ENCODE measurements at places on chromosomes 1 and 21.

DNA sequence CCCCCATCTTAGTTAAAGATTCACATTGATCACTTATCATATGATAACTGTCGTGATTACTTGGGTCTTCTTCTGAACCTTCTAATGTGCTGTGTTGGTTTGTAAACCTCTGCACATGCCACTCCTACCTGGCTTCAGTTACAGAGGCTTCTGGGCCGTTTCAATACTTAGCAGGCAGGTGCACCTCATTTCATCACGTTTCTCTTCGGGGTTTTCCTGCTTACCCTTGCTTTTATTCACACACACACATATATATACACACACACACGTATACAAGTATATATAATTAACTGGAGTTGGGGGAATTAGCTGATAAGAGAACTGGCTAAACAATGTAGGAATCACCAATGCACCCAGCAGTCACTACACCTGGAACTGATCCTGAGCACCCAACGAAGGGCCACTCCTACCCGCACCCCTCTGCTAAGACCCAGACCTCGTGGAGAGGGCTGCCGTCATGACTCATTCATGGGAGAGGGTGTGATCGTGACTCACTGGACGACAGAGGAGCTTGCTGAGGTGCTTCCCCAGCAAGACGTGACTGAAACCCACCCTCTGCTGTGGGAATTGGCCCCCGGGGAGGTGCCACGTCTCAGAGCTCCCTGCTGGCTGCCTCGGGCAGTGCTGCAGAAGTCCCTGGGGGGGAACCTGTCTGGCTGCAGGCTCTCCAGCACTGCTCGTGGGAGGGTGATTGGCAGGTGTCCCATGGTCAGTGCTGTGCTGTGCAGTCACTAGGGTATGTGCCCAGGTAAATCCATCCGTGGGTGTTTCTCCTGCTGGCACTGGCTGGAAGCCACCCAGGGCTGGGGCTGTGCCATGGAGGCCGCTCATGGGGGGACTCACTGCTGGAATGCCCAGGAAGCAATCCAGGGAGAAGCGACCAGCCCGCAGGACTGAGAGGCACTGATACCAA lies 166.6 kb downstream of the DYRK1A start:
- DNase-seq: no peak

GRCh38 chr1:154848983-154849382 lies 21.1 kb downstream of the KCNN3 start:
- no peak for DNase-seq

- DNase-seq: no peak
These were observed 70.1 kb downstream of the MTR start for GRCh38 chr1:236864996-236865817.

- peak; percentile 18 for DNase-seq
These were observed 98.2 kb downstream of the DMRTB1 start for GRCh38 chr1:53557369-53557768.

- no peak for DNase-seq
These were observed 41.5 kb downstream of the C4BPA start for GRCh38 chr1:207145401-207146058.

GRCh38 chr21:38913120-38913892 lies 107.6 kb downstream of the ETS2 start:
- peak; percentile 72 for DNase-seq

GRCh38 chr1:25710583-25711347 lies 89.2 kb upstream of the SELENON start:
- DNase-seq: no peak

DNA sequence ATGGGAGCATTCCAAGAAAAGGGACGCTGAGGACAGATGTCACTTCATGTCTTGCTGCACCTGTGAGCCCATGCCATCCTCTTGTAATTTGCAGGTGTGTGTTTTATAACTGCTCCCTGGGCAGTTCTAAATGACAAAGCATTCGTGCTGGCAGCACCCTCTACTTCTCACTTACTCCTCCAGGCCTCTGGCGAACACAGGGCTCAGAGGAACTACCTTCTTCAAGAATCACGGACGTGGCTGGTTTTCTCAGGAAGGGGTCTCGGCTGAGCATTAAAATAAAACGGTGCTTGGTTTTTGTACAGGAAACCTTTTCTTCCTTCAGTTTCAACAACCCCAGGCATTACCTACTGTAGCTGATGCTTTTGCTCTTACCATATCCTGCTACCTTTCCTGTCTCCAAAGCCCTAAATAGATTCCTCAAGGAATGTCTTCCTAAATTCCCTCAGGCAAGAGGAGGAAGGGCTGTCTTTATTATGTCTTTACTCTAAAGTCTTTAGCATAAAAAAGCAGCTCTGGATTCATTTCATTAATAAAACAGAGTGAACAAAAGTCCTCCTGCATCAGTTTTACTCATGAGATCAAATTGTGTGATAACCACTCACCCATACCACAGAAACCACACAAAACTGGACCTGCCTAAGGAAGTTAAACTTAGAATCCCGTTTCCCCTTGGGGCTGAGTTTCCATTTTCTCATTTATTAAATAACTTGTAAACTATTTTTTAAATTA lies 79.0 kb upstream of the MAP10 start:
- DNase-seq: no peak

DNA sequence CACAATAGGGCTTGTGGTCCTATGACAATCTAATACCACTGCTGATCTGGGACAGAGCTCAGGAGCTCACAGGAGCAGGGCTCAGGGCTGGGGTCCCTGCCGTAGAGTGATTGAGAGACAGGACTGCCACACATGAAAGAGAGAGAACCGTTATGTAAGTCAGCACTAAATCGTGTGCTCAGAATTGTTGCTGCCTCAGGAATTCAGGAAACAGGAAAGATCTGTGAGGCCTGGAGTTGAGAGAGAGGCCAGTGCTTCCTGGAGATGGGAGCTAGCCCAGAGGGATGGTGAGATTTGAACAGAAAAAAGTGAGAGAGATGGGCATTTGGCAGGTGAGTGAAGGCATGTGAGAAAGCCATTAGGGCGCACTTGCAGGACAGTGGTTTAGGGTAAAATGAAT lies 17.5 kb upstream of the ACBD6 start:
- no peak for DNase-seq

GRCh38 chr1:9855186-9855585 lies 31.4 kb upstream of the CLSTN1 start:
- DNase-seq: no peak

GRCh38 chr1:234839663-234840062 lies 229.7 kb upstream of the IRF2BP2 start:
- DNase-seq: no peak

- peak; percentile 50 for DNase-seq
These were observed 147.6 kb upstream of the CAMK1G start for GRCh38 chr1:209435654-209436566.

- no peak for DNase-seq
These were observed 31.9 kb downstream of the ZBTB18 start for GRCh38 chr1:244082969-244083368.

DNA sequence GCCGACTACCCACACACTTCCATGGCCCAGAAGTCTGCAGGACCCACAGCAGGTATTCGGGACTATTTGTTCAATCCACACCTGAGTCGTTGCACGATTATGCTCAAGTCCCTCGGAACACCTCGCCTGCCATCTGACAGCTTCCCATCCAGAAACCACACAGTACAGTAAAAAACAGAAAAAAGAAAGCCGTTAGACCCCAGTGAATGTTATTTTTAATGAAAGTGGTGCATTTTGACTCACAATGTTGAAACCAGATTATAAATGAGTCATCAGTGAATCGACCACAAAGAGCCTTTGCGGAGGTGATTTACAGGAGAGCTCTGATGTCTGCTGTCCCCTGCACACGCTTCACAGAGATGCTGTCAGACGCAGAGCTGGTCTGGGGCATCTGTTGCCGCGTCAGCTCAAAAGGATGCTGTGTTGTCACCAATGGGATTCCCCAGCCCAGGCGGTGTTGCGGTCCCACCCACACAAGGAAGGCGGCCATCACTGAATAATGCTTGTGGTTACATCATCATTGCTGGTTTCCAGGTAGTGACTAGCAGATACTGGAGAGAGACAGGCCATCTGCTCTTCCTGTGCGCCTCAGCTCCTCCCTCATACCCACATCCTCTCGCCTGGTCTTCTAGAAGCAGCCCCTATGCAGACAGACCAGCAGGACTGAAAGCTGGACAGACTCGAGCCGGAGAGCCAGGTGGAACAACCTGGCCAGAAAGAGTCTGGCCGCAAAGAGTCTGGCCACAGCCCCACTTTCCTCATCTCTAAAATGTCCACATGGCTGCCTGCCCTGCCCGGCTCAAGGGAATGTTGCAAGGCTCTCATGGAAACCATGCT lies 116.8 kb downstream of the TOMM20 start:
- DNase-seq: peak; percentile 37

DNA sequence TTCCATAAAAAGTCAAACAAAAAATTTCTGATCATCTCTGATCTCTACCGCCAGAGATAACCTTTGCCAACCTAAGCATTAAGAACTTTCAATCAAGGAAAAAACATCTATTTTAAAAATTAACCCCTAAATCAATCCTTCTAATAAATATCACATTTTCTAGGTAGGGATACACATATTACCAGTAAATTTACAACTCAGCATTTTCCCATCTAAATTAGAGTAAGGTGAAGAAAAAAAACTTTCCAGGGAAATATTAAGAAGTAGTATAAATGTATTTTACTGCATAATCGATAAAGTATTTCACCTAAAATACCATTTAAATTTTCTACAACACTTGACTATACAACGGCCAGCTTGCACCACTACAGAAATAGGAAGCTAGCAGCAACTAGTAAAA lies 1.5 kb downstream of the STX6 start:
- DNase-seq: no peak

GRCh38 chr1:7435276-7436055 lies 335.6 kb upstream of the VAMP3 start:
- no peak for DNase-seq

- no peak for DNase-seq
These were observed 40.2 kb downstream of the HMCN1 start for GRCh38 chr1:185774394-185774793.

DNA sequence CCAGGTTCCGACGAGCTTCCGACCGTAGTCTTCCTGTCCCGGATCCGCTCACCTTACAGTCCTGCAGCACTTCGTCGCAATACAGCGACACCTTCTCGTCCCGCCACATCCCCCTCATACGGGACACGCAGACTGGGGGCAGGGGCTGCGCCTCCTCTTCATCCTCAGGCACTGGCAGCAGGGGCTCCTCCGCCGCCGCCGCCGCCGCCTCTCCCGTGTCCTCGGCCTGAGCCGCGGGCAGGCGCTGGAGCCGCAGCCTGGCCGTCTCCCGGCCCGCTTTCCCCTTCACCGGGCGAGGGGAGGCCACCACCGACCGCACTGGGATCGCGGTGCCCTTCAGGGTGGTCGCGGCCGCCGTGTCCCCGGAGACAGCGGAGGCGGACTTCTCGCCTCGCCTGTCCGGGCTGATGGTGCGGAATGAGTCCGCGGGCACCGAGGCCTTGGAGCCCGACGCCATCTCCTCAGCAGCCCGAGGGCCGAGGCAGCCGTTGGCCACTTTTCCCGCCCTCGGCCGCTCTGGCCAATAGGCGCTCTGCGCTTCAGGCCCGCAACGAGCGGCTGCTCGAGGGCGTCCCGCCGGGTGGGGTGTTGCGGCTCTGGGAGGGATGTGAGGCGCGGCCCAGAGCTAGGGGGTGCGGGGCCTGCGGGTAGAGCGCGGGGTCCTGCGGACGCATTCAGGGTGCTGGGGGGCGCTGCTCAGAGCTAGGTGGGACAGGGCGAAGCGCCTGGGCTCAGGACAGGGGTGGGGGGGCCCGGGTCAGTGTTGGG lies at the start of gene SHCBP1L:
Gene SHCBP1L (minus strand): TSS at position 490 of the 768 bp plus-strand sequence. CDS start 33 bp downstream, at position 457.
- DNase-seq: no peak

DNA sequence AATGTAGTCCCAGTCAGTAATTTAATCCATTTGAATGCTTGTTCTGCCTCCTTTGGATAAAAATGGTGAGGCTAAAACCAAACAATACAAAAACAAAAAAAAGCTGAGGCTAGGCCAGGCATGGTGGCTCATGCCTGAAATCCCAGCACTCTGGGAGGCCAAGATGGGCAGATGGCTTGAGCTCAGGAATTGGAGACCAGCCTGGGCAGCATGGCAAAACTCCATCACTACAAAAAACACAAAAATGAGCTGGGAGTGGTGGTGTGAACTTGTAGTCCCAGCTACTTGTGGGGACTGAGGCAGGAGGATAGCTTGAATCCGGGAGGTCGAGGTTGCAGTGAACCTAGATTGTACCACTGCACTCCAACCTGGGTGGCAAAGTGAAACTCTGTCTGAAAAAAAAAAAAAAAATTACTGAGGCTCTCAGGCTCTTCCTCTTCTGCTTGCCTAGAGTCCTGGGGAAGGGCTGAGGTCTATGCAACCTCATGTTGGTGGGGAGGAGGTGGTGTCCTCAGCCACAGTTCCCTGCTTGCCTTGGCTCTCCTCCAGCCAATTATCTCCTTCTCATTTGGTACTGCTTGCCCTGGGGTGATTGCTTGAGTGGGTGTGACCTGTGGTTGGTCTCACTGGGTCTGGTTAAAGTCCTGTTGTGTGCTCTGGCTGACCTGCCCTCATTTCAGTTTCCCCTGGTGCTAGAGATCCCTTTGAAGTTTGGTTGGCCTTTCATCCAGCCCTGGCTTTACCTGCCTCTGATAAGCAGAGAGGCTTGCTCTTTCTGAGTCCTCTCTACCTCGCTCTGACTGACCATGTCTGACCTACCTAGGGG lies 20.9 kb downstream of the S1PR1 start:
- no peak for DNase-seq

GRCh38 chr21:27586986-27587385 lies 620.1 kb upstream of the ADAMTS5 start:
- no peak for DNase-seq

DNA sequence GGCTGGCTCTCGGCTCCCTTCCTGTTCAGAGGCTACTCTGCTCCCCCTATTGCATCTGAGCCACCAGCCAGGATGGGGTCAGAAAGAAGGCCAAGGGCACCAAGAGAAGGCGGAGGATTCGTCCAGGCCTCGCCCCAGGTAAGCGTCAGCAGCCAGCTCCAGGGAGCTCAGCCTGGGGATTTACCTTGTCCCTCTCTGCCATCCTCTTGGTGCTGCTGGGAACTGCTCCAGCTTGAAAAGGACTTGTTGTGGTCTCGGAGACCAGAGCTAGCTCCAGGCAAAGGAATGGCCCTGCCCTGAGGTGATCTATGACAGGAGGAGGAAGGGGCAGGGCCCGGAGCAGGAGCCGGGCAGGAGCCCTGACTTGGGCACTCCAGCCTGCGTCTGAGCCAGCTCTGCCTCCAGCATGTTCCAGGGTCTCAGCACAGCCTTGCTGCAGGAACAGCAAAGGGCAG lies 113.7 kb upstream of the IFFO2 start:
- no peak for DNase-seq

Measured in head of caudate nucleus (tissue), 42 donors.